GOT3 (cell line): ENCODE measurements at places on chromosomes 7 and 10.

GRCh38 chr7:103905997-103906396 lies 83.5 kb downstream of the RELN start:
- DNase-seq: no peak

- no peak for DNase-seq
Measured at GRCh38 chr10:90929179-90929578, 8.3 kb upstream of the ANKRD1 start.

DNA sequence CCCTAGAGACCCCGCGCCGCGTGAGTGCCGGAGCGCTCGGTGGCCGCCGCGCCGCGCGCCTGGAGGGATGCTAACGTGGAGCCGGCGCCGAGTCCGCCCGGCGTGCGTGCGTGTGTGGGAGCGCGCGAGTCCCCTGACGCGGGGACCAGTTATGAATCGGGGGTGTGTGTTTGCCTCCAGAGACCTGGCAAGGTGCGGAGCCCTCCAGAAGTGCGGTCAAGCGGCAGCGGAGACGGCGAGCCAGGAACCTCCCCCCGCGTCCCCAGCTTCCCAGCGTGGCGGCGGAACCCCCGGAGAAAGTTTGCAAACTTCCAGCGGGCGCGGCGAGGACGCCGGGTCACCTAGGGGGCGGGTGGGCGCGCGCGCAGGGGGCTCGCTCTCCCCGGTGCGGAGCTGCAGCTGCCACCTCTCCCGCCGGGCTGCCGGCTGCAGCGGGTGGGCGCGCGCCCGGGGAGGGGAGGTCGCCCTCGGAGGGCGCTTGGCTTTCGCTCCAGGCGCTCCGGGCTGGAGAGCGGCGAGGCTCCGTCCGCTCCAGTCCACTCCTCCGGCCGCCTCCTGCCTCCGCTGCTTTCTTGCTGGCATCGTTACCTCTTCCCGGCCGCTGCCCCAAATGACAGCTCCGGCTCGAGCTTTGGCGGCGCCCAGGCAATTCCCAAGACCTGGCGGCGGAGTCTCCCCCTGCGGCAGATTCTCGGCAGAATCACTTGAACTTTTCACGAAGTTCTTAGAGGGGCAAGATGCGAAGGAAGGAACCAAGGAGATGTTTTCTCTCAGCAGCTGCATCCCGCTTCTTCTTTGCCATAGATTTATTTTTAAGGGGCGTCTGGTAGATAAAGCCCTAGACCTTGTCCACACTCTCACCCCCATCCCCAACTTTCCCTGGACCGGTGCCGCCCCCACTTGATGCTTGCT lies 2.3 kb upstream of the CREB5 start:
- DNase-seq: no peak

GRCh38 chr7:137895301-137896221 lies 48.8 kb upstream of the DGKI start:
- DNase-seq: no peak

- no peak for DNase-seq
Measured at GRCh38 chr10:109893386-109893785, 29.9 kb downstream of the XPNPEP1 start.

- DNase-seq: no peak
Measured at GRCh38 chr7:29748286-29749099, 57.8 kb upstream of the WIPF3 start.

DNA sequence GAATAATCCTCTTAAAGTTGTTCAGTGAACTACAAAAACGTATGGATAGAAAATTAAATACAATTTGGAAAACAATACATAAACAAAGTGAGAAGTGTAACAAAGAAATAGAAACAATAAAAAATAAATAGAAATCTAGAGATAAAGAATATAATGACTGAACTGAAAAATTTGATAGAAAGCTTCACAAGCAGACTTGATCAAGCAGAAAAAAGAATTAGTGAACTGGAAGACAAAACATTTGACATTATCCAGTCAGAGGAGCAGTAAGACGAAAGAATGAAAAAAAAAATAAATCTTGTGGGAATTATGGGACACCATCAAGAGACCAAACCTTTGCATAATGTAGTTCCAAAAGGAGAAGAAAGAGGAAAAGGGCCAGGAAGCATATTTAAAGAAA lies 32.4 kb upstream of the NPY start:
- no peak for DNase-seq

GRCh38 chr10:34674176-34674575 lies 140.9 kb downstream of the PARD3 start:
- no peak for DNase-seq

- DNase-seq: no peak
Measured at GRCh38 chr10:128053356-128053755, 72.9 kb downstream of the MKI67 start.

DNA sequence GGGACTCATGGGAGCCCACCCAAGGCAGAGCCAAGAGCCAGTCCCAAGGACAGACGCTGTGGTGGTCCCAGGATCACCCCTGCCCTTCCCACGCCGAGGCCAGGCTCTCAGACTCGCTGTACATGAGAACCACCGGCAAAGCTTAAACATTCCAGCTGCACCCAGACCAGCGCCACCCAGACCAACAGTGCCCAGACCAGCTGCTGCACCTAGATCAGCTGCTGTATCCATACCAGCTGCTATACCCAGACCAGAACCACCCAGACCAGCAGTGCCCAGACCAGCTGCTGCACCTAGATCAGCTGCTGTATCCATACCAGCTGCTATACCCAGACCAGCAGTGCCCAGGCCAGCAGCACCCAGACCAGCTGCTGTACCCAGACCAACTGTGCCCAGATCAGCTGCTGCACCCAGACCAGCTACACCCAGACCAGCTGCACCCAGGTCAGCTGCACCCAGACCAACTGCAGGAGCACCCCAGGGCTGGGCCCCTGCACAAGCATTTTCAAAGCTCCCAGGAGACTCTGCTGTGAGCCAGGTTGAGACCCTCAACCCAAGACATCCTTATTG lies 47.9 kb upstream of the CNPY1 start:
- DNase-seq: no peak

GRCh38 chr10:97640868-97641811 lies 669 bp downstream of the PI4K2A start:
- no peak for DNase-seq

- no peak for DNase-seq
Measured at GRCh38 chr7:140635345-140635744, 5.3 kb downstream of the DENND2A start.

DNA sequence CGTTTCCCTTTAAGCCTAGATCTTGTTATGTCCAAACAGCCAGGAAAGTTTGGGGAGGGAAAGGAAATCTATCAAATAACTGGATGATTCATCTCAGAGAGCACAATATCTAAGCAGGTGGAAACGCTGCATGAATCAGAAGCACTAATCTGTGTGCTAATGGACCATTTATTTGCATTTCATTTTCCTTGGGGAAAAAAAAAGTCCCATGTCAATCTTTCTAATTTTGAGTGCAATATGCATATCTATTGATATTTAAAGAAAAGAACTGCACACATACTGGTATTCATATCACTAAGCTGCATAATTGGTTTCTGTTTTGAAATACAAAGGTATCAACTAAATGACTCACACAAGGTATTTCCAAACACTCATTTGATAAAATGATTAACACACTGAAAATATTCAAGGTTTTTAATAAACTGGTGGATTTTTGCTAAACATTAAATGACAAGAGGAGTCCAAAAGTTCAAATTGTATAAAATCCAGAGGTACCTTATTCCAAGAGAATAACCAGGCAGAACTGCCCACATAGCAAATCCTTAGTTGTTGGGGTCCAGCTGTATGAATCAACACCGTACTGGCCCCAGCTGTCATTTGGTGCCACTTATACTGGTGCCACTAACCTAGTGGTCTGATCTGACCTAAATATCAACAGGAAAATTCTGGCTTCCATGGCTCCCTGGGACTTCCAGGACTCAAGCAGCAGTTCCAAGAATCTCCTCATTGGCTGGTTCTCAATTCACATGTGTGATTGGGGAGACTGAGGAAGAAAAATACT lies 122.2 kb upstream of the SP4 start:
- DNase-seq: no peak

- no peak for DNase-seq
Measured at GRCh38 chr7:55966851-55967250, 2.5 kb downstream of the NIPSNAP2 start.

DNA sequence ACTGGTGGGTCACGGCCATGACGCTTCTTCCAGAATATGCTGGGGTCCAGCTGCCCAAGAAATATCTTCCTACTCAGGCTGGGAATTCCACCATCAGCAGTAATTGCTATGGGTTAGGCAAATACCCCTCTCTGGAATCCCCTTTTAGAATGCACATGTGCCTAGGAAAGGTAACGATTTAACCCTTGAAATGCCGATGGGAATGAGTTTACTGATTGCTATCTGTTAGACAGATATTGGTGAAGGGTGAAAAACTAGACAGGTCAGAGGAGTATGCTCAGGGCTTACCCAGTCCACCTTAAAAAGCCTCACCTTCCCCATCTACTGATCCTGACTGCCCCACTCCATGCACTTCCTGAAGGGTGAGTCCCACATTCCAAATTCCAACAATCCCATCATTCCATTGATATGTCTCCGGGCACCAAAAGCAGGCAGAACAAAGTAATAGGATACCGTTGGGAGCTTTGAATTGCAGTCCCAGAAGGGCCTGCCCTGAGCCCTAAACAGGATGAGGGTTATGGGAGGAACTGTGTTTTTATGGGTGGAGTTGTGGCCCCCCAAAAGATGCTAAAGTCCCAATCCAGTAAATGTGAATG lies 59.3 kb downstream of the DLG5 start:
- DNase-seq: no peak

DNA sequence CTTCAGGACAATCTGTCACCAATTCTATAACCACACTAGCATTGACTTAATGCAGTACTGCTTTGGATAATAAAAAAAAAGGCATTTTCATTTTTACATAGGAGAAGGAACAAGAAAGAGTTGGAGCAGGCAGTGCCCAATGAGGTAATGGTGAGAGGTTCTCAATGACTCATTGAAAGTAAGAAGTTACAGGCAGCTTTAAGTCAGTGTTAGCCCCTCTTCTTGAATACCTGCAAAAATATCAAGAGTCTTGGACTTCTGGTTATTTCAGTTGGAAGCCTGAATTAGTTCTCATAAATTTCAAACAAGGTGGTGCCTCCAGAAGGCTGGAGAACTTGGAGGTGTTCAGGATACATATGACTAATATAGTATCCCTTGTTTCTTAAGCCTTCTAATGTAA lies 422.5 kb downstream of the HTR7 start:
- DNase-seq: no peak

DNA sequence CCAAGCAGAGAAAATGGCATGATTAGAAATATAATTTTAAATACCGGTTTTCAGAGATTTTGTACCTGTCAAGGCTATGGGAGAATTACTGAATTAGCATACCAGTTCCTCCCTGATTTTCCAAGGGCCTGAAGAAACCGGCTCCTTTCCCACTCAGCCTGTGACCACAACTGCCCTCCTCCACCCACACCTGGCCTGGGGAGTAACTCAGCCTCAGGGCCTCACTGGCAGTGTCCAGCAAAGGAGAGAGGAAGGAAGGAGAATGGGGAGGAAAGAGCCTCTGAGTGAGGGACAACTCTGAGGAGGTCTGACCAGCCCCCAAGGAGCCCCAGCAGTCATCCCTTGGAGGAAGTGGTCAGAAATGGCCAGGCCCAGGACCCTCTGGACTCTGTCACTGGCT lies 98.0 kb upstream of the LYZL2 start:
- DNase-seq: no peak

DNA sequence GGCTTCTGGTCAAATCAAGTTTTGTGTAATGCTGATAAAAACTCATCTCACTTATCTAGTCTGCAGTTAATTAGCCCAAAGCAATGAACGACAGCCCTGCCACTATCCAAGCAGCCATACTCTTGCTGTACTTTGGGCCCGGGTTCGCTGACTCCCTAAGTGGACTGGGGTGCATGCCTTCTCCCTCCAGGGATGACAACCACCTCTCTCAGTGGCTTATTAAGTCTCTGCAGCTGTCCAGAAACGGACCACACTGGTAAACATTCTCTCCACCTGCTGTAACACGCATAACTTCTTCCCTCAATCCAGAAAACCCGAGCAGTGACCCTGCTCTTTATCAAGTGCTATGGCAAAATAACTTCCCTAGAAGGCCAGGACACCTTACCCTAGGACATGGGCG lies 3.9 kb downstream of the FBXW4 start:
- no peak for DNase-seq

DNA sequence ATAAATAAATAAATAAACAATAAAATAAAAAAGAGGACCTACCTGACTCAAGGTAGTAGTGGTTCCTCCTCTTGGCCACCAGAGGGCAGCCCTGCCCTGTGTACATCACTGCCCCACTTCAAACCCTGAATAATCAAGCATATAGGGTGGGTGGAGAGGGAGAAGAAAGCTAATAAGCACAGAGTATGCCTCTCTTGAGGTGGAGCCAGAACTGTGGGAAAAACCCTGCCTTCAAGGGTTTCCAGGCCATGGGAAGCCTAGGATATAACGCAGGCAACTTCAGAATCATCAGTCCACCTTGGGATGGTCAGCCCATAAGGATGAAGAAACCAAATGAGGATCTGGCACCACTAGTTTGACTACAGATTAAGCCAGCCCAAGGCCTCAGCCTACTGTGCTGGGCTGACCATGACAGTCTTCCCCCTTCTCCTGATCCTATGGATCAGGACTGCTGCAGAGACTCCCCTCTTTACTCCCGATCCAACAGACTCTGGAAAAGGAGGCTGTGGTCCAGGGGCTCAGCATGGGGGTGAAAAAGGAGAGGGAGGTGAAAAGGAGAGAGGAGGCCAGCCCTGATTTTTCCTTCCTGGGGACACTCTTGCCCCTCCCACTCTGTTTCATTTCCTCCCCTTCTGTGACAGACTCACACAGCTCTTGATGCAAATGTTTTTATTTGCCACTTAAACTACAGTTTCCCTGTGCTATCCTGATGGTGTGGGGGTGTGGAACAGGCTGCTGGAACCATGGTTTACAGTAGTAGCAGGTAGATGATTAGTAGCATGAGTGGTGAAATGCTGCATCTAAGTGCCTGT lies 10.1 kb downstream of the AVPI1 start:
- DNase-seq: no peak

DNA sequence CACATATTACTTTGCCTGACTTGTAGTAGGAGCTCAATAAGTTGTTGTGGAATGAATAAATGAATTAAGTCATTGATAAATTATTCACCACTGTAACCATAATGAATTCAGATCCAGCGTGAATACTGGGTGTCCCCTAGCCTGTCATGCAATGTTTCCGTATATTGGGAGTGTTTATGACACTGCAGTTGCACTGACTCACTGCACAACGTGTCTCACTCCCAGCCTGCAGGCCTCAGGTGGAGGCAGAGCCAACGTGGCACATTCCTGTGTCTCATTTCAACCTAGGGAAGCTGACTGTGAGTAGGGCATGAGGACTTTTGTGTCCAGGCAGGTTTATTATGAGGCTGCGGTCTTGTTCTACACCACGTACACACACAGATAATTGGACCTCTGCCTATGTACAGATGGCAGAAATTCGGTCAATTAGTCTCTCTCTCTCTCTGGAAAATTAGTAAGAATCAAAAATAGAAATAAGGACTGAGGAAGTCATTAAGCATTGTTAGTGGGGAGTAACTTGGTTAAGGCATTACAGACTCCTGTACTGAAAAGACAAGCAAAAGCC lies 299.1 kb upstream of the IGFBP3 start:
- no peak for DNase-seq
